ENCODE measurements at places on chromosomes 5 and 9. TPM values are rescaled to one million over a fixed set of nuclear protein-coding genes. Genes with fewer than 3 reads are reported as not detected.
A peak's percentile ranks its signal among the peaks of the same experiment; 100 is the strongest.

The SVEP1 gene
- total RNA-seq = not detected

The SOX30 gene
- not detected for total RNA-seq

The PCDHB13 gene
- total RNA-seq = not detected

The MGAT1 gene
- total RNA-seq = 47.5 TPM

DNA sequence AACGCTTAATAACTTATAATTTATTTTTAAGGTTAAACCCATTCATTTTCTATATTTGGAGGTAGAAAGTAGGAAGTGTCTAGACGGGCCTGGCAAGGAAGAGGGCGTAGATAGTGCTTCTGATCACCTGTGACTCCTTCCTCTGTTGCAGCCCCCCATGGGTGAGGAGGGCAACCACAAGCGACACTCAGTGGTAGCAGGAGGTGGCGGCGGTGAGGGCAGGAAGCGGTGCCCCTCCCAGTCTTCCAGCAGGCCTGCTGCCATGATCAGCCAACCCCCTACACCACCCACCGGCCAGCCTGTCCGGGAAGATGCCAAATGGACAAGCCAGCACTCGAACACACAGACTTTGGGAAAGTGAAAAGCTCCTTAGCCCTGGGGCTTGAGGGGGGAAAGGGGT lies 36.7 kb downstream of the FAXDC2 start:
- peak; percentile 41 for DNase-seq

DNA sequence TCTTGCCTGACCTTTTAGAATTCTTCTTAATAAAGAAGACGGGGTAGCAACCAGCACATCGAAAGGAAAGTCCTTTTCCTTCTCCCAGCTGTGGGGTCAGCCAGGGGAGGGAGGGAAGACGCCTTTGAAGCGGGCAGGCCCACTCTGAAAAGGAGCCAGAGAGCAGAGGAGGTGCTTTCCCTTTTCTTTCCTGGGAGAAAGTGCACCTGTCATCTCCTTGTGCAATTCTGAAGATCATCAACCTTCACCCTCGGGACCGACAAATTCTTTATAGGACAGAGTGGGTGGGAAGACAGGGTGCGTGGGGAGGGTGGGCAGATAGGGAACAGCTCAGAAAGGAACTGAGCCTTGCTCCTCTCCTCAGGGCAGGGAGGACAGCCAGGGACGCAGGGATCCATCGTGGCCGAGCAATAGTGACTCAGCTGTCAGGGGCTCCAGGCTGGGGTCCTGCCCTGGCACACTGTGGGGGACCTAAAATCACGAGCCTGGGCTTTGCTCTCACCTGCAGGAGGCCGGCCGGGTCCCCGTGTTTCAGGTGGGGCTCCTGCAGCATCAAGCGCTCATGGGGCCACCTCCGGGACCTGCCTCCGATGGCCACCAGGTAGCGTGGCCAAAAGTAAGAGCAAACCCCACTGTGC lies 141.0 kb downstream of the OLFM1 start:
- DNase-seq = no peak

- no peak for DNase-seq
Observed at GRCh38 chr5:51468196-51468595, 84.9 kb downstream of the ISL1 start.

- DNase-seq = no peak
Observed at GRCh38 chr5:4614088-4614487, 526.0 kb upstream of the ADAMTS16 start.

DNA sequence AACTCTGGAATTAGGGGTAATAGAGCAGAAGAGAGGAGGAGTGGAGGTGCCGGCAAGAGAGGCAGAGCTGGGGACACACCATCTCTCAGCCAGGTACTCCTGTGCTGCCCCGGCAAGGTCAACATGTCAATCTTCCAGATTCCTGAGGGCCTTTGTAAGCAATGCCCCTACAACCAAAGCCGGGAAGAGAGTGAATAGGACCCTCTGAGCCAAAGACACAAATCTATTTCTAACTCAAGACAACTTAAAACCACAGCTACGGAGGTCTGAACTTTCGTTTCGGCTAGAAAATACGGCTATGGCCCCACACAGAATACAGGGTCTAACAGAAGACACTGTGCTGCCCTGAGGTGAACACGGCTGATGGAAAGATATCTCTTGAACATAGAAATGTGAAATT lies 66.6 kb downstream of the SERINC5 start:
- no peak for DNase-seq

DNA sequence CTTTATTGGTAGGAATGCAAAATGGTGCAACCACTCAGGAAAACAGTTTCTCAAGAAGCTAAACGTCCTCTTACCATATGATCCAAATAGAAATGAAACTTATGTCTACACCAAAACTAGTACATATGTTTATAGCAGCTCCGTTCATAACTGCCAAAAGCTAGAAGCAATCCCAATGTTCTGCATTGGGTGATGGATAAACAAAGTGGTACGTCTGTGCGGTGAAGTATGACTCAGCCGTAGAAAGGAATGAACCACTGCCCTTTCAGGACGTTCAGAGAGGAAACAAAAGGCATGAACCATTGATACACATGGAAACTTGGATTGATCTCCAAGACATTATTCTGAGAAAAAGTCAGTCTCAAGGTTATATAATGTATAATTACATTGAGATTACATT lies 27.6 kb downstream of the HNRNPH1 start:
- DNase-seq = no peak
